Left kidney (tissue), 8 donors: ENCODE measurements at places on chromosomes 6 and 20.

GRCh38 chr20:44748005-44748370 lies 2.3 kb downstream of the KCNK15 start:
- peak; percentile 19 for DNase-seq

- DNase-seq, result no peak
These were observed 31.0 kb downstream of the GRM4 start for GRCh38 chr6:34114695-34115402.

DNA sequence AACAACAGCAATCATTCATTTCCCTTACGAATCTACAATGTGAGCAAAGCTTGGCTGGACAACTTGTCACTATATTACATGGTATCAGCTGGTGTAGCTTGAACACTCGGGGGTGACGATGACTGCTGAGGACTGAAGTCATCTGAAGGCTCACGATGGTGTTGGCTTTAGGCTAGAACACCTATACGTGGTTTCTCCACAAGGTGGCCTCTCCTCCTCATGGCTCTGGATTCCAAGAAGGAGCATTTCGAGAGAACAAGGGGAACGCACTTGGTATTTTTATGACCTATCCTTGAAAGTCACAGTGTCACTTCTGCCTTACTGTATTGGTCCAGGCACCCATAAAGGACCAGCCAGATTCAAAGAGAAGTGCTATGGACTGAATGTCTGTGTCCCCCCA lies 37.5 kb upstream of the ADGRF1 start:
- no peak for DNase-seq

DNA sequence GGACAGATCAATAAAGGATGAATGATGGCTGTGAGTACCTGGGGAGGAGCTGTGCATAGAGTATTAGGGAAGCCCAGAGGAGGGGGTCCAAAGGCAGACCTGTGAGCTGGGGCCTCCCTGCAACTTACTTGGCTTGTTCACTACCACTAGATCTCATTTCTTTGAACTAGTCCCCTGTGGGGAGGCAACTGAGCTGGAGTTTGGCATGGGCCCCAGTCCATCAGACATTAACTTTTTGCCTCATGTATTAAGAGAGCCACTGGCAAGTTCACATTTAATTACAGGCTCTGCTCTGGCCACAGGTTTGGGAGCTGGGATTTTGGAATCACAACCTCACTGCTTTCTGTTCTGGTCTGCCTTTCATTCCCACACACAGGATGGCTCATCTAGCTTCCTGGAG lies 254.1 kb downstream of the PRL start:
- DNase-seq, result no peak

- DNase-seq, result no peak
These were observed 22.6 kb upstream of the SH3BGRL2 start for GRCh38 chr6:79608334-79609224.

GRCh38 chr20:51183451-51183850 lies 160.5 kb upstream of the KCNG1 start:
- no peak for DNase-seq

DNA sequence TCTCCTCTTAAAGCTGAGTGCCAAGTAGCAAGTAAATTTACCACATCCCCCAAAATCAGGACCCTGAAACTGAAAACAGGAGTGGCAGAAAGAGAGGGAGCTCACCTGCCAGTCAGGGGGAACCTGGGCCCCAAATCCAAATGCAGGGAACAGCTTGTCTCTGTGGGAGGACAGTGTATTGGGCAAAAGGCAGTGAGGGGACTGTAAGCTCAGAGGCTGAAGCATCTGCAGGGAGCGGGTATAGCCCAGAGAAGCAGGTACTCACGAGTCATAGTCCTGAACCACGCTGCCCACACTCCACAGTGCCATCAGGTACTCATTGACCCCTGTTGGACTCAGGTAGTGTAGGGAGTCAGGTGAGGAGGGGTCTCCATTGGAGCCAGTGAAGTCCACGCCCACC lies 15.0 kb downstream of the SPAG4 start:
- no peak for DNase-seq

- DNase-seq, result no peak
These were observed 27.8 kb downstream of the SNHG17 start for GRCh38 chr20:38407321-38407720.

GRCh38 chr20:48787861-48788375 lies 39.9 kb downstream of the PREX1 start:
- no peak for DNase-seq

DNA sequence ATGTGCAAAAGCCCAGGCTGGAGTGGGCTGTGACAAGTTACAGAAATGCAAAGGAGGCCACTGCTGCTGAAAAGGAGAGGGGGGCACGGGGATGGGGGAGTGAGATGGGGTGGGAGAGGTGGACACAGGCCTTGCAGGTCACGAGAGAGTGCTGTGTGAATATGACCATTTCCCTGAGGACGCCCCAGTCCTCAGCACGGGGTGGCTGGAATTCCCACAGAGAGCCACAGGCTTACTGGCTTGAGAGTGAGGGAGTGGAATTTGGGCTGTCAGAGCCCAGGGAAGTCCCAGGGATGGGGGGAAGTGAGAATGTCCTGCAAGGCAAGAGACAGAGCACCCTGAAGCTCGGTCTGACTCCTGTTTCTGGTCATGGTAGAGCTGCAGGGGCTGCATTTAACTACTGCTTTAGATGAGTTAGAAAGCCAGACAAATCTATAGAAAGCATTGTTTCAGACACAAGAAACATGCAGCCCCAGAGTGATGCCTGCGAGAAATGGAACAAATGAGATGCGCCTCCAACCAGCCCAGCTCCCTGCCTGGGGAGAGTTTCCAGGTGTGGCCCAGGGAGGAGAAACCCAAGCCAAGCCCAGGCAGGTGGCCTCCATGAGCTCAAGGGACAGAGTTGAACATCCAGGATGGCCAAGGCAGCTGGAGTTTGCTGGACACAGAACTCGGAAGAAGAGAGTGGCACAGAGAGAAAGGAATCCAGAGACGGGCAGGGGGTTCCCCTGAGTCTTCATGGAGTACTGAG lies 30.5 kb downstream of the NPEPL1 start:
- no peak for DNase-seq

GRCh38 chr20:51342510-51343236 lies 199.8 kb downstream of the NFATC2 start:
- no peak for DNase-seq

DNA sequence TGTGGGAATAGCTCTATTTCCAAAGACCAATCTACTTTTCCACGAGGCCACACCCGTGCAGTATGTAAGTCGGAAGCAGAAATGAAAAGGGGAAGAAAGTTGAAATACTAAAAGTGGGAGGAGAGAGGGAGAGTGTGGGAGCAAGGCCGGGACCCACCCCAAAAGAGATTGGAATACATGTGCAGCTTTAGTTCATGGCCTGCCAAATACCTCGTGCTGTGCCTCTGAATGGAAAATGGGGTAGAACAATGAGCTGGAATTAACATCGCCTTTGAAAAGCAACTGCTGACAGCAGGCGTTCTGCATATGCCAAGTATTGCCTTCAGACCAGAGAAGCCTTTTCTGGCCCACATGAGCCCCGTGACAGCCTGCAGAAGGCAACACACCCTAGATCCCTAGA lies 155.6 kb downstream of the CD83 start:
- DNase-seq, result no peak

DNA sequence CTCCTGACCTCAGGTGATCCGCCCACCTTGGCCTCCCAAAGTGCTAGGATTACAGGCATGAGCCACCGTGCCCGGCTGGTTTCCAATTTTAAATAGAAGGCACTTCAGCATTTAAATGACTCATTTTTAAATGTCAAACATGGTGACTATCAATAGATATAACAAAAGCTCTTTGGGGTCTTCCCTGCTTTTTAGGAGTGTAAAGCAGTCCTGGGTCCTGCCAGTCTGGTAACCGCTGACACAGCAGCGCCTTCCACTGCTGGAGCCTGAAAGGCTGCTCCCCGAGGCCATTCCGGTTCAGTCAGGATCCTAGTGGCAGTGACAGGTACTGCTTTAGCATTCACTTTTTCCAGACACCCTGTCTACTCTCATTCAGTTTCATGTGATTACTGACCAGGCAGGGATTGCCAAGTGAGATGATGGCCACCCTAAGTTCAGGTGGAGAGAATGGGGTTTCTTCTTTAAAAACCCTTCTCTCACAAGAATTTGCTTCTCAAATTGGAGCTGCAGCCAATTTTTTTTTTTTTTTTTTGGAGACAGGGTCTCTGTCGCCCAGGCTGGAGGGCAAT lies 5.1 kb downstream of the DIDO1 start:
- peak; percentile 68 for DNase-seq

- no peak for DNase-seq
These were observed 225.1 kb downstream of the ERMARD start for GRCh38 chr6:169976301-169977081.

DNA sequence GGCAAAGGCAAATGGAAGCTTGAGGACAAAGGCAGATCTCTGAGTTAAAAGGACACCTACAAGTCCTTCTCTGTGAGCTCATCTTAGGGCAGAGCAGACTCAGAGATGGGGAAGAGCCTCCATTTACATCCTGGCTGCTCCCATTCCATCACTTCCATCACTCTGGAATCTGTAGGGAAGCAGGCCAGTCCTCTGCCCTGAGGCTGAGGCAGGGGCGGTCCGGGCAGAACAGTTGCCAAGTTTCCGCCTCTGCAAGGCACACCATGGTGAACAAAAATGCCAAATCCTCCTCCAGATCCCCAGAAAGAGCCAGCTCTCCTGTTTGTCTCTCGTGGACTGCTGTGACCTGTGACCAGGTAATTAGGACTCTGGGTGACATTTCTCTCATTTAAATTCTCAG lies 209.6 kb upstream of the SSTR4 start:
- DNase-seq, result no peak

DNA sequence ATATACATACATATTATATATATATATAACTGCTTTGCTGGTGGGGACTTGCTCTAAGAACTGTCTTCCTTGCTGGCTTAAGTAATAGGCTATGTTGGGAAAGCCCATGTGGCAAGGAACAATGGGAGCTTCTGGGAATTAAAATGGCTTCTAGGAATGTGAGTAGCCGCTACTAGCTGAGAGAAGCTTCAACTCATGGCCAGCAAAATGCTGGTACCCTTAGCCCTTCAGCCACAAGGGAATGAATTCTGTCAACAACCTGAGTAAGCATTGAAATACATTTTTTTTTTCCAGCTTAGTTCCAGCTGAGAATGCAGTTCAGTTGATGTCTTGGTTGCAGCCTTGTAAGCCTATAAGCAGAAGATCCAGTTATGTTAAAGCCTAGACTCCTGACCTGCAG lies 911.7 kb upstream of the MAP3K7 start:
- no peak for DNase-seq

GRCh38 chr6:26286168-26286877 lies 78.7 kb upstream of the BTN3A2 start:
- peak; percentile 89 for DNase-seq

DNA sequence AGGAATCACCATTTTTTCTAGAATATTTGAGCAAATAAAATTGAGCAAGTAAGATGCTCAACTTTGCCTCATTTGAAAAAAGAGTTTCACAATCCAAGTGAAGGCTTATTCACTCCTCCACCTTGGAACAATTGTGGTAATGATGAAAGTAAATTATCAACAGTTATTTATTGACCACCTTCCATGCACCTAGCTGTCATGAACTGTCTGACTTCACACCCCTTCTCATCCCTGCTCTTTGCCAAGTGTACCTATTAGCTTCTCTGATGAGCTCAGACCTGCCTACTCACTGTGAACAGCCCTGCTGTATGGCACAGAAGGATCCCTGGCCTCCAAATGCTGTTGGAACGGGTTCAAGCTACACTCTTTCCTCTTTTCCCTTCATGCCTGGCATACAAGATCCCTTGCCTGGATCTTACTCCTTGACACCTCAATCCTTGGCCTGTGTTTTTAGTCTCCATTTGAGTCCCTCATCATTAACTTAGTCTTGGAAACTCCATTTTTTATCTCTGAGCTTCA lies 99.0 kb upstream of the PREP start:
- no peak for DNase-seq

DNA sequence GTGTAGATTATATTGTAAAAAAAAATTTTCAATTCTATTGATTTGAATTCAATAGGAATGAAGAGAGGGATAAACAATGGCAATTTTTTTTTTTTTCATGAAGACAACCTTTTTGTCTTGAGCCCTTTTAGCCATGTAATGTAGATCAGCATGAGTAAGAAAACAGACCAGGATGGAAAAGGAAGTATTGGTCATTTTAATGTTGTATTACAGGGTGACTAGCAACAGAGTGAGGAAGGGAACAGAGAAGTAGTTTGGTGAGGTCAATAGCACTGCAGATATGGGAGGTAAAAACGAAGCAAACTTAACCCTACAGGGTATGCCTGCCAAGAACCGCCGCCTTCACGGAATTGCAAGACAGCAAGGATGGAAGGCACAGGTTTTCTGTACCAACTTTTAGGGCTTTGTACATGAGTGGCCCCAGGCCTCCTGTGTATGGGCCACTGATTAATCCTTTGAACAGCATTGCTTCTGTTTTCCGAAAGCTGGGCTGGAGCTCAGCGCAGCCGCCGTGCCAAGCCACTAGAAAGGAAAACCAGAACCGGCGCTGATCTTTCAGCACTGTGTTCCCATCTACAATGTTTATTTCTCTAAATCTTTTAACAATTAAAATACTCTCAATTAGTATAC lies 383.7 kb downstream of the CENPW start:
- DNase-seq, result no peak

- no peak for DNase-seq
These were observed 62.9 kb upstream of the ARG1 start for GRCh38 chr6:131510094-131510493.

GRCh38 chr20:34709044-34709830 lies 5.1 kb downstream of the TP53INP2 start:
- peak; percentile 77 for DNase-seq

- no peak for DNase-seq
These were observed 31.5 kb downstream of the ARHGAP18 start for GRCh38 chr6:129678463-129678862.

GRCh38 chr20:59515013-59515905 lies 89.1 kb upstream of the PHACTR3 start:
- peak; percentile 79 for DNase-seq

DNA sequence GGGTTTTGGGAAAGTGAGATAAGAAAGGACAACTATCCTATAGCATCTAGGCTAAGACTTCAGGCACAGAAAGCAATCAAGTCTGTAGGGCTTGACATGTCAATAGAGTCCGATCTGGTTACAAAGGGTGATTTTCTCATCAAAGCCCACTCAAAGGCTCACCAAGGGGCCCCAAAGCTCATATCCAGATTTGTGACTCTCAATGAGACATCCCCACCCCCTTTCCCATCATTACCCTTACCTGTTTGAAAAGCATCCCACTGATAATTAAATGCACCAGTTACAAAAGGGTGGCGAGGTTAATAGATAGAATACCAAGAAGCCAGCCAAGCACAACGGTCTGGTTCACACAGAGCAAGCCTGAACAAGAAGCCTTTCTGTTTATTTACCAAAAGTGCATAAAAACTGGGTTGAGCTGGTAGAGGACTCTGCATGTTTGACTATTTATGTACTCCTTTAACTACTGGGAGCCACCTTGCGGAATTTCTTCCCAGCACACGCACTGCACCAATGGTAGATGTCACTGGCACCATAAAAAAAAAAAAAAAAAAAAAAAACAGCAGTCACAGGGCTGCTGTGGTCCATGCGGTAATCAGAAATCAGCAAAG lies 6.1 kb downstream of the JAG1 start:
- DNase-seq, result no peak
